ENCODE measurements at places on chromosomes 6 and 20. TPM values are rescaled to one million over a fixed set of nuclear protein-coding genes. Genes with fewer than 3 reads are reported as not detected.

GRCh38 chr20:45827030-45827652, at the start of gene TNNC2:
TNNC2 (minus strand) TSS chr20:45827312; CDS start chr20:45827248, 64 bp downstream.
- no peak for DNase-seq

DNA sequence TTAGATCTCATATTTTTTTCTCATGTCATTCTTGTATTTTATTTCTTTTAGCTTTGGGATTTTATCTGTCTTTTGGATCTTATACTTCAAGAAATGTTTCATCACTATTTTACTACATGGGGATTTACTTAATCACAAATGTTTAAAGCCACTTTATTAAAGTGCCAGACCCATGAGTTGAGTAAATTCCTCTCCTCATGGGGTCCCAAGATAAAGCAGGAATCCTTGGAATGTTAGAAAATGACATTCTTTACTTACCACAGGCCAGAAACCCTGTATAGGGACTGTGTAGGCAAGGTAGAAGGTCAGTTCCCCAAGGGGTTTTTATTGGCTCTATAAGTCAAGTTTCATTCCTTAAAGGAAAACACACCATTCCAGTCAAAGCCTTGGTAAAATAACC, 28.4 kb upstream of the OR2J2 start:
- no peak for DNase-seq

DNA sequence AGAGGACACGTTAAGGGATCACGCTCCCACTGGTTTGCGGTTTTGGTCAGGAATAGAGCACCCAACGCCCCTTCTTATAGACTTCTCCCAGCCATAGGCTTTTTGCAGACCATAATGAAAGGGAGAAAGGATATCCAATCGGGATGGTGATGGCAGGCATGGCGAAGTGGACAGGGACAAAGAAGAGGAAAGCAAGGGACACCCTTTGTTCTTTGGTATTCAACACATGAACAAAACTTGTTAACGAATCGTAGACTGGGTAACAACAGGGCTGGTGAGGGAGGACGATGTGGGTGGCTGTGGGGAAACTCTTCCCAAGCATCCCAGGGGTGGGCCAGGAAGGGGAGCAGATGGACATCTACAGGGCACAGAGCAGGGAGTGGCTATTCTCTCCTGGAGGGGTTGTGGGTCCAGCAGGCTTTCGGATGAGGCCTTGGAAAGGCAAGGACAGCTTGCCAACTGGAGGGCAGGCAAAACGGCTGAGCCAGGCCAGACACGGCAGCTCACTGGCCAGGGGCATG, 1.4 kb upstream of the HSP90AB1 start:
- DNase-seq, result no peak

- DNase-seq, result peak; percentile 78
These were observed 18.6 kb upstream of the SLCO4A1 start for GRCh38 chr20:62623488-62624324.

CST1 gene
- total RNA-seq, result not detected

DNA sequence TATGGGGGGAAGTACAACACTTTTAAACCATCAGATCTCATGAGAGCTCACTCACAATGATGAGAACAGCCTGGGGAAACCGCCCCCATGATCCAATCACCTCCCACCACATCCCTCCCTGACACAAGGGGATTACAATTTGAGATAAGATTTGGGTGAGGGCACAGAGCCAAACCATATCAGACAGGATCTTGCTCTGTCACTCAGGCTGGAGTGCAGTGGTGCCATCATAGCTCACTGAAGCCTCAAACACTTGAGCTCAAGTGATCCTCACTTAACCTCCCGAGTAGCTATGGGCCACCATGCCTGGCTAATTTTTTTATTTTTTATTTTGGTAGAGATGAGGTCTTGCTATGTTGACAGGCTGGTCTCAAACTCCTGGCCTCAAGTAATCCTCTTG, 5.1 kb upstream of the IYD start:
- no peak for DNase-seq

- no peak for DNase-seq
These were observed 56.0 kb downstream of the ADGRB3 start for GRCh38 chr6:68691120-68691519.

DNA sequence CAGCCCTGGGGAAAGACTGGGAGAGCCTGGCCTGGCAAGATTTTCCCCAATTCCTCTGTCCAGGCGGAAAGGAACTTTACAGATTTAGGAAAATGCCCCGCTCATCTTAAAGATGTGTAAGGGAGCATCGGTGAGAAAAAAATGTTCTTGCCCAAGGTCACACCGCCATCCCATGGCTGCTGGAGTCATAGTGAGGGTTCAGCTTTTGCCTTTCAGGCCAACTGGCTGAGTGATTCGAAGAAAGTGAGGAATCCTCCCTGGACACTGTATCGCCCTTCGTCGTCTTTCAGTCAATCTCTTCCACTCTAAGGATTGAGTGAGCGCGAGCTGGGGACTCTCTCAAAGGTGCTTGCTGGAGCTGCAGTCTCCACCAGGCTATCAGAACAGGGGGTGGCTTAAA, 1.4 kb downstream of the WFDC2 start:
- DNase-seq, result no peak

GRCh38 chr6:82711971-82712370, 348.4 kb downstream of the TPBG start:
- no peak for DNase-seq

C20orf202 gene
- total RNA-seq, result not detected

CCN6 gene
- total RNA-seq, result 1.5 TPM

ULBP3 gene
- 14.8 TPM for total RNA-seq

RAET1L gene
- total RNA-seq, result 1.8 TPM

GCM1 gene
- not detected for total RNA-seq

DNA sequence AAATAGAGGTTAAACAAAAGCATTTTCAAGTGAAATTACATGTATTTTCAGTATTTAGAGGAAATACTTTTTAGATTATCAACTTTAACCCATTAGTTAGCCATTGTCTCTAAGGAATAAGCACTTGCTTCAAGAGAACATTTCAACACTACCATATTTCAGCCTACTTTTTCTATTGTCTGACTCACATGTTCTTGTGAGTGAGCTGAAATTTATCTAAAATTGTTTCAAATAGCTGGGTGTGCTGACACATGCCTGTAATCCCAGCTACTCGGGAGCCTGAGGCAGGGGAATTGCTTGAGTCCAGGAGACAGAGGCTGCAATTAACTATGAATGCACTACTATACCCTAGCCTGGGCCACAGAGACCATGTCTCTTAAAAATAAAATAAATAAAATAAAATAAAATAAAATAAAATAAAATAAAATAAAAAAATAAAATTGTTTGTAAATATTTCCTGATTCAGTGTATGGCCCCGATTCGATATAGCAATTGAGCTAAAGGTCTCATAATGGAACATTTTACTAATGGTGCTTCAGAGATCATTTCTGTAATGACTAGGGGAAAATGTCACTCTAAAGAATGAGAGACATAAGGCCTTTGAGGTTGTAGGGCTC, 324.6 kb upstream of the PLCB4 start:
- no peak for DNase-seq

GRCh38 chr20:31747640-31748039, 8.6 kb downstream of the TPX2 start:
- no peak for DNase-seq

RAB44 gene
- total RNA-seq, result 0.07 TPM

- DNase-seq, result no peak
These were observed 10.3 kb downstream of the LEMD2 start for GRCh38 chr6:33778444-33779121.
